ENCODE measurements at places on chromosomes 12 and 14. TPM values are rescaled to one million over a fixed set of nuclear protein-coding genes. Genes with fewer than 3 reads are reported as not detected.
A peak's percentile ranks its signal among the peaks of the same experiment; 100 is the strongest.

Gene TSPAN19
- total RNA-seq = not detected

Gene PTHLH
- total RNA-seq = not detected

Gene CD163L1
- total RNA-seq = not detected

Gene DNAH10
- 0.16 TPM for total RNA-seq

Gene OR10AD1
- not detected for total RNA-seq

Gene SCFD1
- 63.6 TPM for total RNA-seq

Gene ARHGEF25
- total RNA-seq = 0.27 TPM

Gene NKX2-1
- total RNA-seq = not detected

Gene FOXN4
- not detected for total RNA-seq

Gene TPH2
- total RNA-seq = not detected

Gene FAM181A
- not detected for total RNA-seq

Gene OVCH1
- not detected for total RNA-seq

Gene CD163
- 1.1 TPM for total RNA-seq

Gene PLA2G1B
- total RNA-seq = not detected

Gene SLC5A8
- total RNA-seq = not detected

Gene LBHD2
- not detected for total RNA-seq

DNA sequence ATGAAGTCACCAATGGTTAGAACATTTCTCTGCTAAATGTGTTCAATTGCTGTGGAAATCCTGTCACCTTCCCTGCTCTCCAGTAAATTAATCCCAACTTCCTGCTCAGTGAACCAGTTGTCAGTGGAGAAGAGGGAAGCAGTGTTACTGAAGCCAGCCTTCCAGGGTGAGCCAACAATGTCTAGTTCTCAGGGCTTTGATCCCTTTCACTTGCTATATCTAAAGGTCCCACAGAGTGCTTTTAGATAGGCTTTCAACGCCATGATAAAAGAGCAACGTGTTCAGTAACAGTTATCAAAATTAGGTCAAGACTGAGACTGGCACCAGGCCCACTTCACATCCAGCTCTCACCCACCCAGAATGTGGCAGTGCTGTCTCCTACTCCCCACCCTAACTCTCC lies 139.7 kb downstream of the KCNH5 start:
- no peak for DNase-seq

- DNase-seq = no peak
Measured at GRCh38 chr14:67313153-67313552, 46.5 kb downstream of the ATP6V1D start.

- no peak for DNase-seq
Measured at GRCh38 chr12:116384691-116385485, 107.4 kb upstream of the MED13L start.

DNA sequence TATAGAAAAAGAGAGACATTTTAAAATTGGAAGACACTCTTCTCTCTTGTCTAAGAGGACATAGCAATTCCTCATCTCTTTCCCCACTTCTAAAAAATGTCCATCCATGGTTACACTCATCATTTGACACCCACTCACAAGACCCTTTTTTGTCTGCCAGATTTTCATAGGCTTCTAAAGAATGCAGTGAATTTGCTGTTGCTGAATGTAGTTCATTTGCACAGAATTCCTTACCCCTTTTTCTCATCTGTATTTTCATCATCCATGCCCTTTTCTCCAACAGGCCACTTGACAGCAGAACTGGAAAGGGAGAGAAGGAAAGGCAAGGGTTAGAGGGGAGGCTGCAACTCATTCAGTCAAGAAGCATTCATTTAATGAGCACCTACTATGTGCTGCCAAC lies 128.0 kb downstream of the NUAK1 start:
- DNase-seq = no peak

DNA sequence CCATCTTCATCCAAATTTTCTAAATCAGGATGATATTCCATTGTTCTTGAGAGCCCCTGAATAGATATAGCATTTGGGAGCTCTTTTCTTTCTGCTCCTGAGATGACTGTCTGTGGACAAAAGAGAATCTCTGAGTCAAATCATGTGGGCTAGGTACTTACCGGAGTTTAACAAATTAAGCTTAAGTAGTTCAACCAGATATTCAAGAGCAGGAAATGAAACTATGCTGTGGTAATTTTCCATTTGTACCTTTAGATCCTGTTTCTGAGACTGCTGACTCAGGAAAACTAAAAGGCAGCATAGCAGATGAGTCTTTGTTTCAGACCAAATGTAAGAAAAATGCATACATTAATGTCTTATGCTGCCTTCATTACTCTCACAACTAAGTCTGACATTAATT lies at the start of gene CLEC7A:
CLEC7A (minus strand) TSS at position 158 of the 400 bp plus-strand sequence; CDS start at position 41, 117 bp downstream.
- DNase-seq = no peak

GRCh38 chr12:91868054-91868453 lies 277.6 kb downstream of the BTG1 start:
- DNase-seq = no peak

DNA sequence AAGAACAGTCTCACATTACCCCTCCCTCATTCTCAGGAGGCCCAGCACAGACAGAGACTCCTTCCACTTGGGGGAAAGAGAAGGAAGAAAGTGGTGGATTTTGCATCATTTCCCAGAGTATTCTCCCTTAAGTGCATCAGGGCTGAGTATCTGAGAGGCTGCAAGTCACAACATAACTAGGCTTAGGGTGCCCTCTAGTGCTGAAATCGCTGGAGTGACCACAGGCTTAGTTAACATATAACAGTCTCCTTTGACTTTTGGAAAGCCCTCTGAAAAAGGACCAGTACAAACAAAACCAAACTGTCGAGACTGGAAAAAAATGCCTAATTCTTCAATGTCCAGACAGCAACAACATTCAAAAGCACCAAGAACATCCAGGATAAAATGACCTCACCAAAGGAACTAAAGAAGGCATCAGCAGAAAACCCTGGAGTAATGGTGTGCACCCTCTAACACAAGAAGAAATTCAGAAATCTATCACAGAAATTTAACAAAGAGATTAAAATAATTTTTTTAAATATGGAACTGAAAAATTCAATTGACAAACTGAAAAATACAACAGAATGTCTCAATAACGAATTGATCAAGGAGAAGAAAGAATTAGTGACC lies 412.3 kb downstream of the RPS29 start:
- DNase-seq = no peak

- no peak for DNase-seq
Measured at GRCh38 chr14:91899213-91899612, 31.9 kb upstream of the TC2N start.

DNA sequence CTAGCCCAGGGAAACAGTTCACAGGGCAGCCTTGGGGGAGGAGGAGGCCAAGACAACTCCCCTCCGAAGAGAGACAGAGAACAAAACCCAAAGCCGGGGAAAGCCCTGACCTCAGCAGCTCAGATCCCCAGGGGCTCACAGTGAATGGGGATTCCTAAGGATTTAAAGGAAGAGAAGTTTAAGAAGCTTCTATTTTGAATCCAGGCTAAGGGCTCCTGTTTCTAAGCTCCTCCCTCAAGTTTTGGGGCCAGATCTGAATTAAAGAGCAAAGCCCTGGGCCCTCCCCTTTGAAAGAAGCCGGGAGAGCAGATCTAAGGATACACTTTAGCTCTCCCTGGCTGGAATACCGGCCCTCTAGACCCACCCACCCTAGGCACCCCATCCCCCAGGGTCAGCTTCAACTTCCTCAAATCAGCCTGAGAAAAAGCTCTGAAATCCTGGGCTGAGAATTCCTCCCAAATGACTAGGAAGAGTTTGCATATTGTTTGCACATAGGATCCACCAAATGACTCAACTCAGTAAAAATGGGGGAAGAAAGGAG lies 3.9 kb downstream of the KDM2B start:
- no peak for DNase-seq

- DNase-seq = no peak
Measured at GRCh38 chr12:68080577-68080976, 79.0 kb downstream of the IFNG start.

DNA sequence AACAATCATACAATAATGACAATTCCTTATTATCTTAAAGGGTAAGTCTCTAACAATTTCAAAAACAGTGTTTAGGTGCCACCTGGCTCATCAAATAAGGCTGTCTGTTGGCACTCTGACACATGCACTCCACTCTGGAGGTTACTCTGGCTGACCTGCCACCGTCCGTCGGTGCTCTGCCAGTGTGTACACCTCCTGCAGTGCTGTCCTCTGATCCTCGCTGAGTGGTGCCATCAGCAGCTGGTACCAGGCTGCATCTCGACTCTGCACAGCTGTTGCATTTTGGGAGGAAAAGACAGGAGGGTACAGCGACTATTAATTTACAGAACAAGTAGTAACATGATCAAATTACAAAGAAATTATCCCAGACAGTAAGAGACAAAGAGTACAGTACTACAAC lies 63.9 kb downstream of the IPO8 start:
- no peak for DNase-seq

GRCh38 chr12:46296822-46297221 lies 28.0 kb upstream of the SLC38A1 start:
- peak; percentile 4 for DNase-seq

- peak; percentile 65 for DNase-seq
Measured at GRCh38 chr12:122022393-122023338, 982 bp downstream of the BCL7A start.

DNA sequence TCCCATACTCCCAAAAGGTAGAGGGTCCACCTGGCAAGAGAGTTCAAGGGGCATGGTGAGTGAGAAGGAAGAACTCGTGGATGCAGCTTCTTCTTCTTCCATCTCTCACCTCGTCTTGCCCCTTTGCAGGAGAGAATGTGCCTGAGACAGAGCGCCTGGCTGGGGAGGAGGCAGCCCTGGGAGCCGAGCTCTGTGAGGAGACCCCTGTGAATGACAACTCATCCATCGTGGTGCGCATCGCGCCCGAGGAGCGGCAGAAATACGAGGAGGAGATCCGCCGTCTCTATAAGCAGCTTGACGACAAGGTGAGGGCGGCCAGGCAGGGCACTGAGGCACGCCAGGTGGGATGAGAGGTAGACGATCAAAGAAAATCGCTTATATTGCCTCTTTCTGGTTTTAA lies 20.0 kb downstream of the KIF5A start:
- DNase-seq = no peak

DNA sequence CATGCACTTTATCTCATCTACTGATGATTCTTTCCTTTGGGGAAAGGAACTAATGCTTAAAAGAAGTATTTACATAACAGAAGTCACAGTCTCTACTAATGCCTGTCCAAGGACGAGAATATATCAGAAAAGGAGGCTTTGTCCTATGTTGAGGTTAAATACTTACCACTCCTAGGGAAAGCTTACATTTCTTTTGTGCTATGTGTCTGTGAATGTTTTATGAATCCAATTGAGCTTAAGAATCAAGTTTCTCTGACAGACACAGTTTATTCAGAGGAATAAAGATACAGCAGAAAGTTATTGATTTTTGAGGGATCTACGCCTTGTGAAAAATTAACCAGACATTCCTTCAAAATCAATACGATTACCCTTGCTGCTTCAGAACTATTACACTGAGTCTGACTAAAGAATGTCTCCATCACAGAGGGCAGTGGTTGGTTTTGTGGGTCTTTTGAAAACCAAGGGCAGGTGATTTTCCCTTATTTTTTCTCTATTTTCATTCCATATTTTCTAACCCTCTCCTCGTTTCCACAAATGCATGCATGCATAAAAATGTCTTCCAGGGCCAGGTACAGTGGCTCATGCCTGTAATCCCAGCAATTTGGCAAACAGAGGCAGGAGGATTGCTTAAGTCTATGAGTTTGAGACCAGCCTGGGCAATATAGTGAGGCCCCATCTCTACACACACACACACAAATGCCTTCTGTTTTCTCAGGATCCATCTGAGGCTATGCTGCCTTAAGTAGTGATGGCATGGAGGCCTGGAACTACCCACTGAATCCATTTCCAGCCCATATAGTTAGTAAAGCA lies 1095.1 kb downstream of the GALC start:
- DNase-seq = no peak

- no peak for DNase-seq
Measured at GRCh38 chr12:115507951-115508722, 769.4 kb downstream of the MED13L start.

- DNase-seq = no peak
Measured at GRCh38 chr12:65822732-65823512, 1.4 kb upstream of the HMGA2 start.

DNA sequence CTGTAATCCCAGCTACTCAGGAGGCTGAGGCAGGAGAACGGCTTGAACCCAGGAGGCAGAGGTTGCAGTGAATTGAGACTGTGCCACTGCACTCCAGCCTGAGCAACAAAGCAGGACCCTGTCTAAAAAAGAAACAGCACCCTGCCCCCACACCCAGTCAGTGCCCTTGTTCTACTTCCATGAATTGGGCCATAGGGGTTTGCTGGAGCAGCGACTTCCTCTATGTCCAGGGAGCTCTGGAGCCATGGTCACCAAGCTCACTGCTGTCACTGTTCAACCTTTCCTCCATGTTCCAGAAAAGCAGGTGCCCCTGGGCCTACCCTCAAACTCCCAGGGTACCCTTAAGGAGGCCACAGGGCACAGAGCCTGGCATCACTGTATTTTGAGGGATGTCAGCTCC lies 116.8 kb downstream of the RIN3 start:
- DNase-seq = no peak

DNA sequence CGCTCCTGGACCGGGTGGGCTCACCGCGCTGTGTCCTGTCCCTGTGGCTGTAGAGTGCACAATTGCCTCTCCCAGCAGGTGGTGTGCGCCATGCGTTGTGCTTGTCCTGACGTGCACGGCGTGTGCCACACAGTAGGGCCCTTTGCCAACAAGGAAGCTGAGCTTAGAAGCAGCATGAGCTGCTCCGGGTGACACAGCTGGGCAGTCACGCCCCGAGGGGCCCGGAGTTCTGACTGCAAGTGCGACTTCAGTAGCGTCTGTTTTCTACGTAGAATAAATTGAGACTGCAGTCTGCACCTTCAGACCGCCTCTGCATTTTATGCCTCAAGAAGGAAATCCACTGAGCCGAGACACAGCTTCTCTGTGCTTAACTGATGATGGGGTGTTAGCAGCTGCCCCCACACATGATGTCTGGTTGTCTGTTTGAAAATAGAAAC lies 81.6 kb downstream of the ADGRD1 start:
- DNase-seq = no peak

- no peak for DNase-seq
Measured at GRCh38 chr12:3165078-3165980, 88.2 kb downstream of the TSPAN9 start.

GRCh38 chr12:74391283-74391682 lies 146.4 kb upstream of the ATXN7L3B start:
- no peak for DNase-seq

DNA sequence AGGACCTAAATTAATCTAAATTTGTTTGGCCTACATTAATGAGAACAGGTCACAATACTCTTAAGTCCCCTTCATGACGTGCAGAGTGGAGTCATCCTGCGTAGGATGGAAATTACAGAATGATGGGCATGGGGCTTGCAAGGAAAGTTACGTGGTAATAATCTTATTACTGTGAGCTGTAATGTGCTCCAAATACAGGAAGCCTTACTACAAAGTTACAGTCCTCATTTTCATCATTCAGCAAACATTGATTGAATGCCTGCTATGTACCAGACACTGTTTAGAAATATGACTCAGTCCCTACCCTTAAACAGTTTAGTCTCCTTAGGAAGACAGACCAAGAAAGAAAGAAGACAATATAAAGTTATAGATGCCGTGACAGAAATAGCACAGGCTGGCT lies 9.4 kb downstream of the HIGD1C start:
- no peak for DNase-seq

GRCh38 chr12:124480469-124481256 lies 86.7 kb downstream of the NCOR2 start:
- no peak for DNase-seq

GRCh38 chr12:121182222-121182893 lies 27.6 kb upstream of the P2RX4 start:
- no peak for DNase-seq

Data from CD4-positive, alpha-beta T cell (primary cell).